Fibroblast of skin of abdomen (primary cell): ENCODE measurements at places on chromosomes 11 and 22.

GRCh38 chr22:45216133-45217003 lies 24.3 kb downstream of the KIAA0930 start:
- peak; percentile 36 for DNase-seq

GRCh38 chr11:65851811-65852507 lies 6.0 kb downstream of the CFL1 start:
- no peak for DNase-seq

DNA sequence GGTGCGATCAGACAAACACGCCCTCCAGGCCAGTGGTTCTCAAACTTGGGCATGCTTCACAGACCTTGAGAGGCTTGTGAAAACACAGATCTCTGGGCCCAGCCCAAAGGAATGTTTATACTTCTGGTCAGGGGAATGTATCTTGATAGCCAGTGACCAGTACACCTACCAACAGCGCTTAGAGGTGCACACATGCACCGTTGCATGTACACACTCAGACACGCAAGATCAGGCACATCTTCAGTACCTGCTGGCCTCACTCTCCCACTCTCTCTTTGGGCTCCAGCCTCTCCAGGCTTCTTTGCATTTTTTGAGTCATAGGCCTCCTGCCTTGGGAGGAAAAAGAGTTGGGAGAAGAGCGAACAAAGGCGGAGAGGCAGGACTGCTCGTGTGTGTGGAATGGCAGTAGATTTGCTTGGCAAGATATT lies 11.7 kb upstream of the FXYD6 start:
- no peak for DNase-seq

- DNase-seq, result peak; percentile 96
These were observed 12.0 kb upstream of the CAT start for GRCh38 chr11:34426766-34427185.

DNA sequence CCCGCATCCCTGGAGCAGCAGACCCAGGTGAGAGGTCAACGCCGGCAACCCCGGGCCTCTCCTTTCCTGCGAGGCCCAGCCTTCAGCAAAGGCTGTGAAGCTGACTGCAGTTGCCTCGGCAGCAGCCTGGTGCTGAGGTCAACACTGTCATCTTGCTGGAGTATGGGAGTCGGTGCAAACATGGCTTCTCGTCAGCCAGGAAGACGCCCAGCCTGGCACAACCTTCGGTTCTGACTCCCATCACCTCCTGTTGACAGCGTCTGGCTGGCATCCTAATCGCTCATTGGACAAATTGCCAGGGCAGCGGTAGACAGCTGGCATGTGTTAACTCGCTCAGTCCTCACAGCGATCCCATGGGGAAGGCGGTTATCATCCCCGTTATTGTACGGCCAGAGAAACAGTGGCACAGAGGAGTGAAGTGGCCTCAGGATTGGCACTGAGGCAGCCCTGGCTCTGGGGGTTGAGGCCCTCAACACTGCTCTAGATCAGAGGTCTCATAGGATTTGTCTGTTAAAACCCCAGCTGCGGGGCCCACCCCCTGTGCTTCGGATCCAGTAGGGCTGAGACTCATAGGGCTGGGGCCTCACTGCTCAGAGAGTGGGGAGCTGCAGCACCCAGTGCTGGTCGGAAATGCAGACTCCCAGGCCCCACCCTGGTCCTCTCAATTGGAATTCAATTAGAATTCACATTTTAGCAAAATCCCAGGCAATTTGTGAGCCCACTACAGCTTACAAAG lies 39.3 kb upstream of the TP53I11 start:
- DNase-seq, result no peak

DNA sequence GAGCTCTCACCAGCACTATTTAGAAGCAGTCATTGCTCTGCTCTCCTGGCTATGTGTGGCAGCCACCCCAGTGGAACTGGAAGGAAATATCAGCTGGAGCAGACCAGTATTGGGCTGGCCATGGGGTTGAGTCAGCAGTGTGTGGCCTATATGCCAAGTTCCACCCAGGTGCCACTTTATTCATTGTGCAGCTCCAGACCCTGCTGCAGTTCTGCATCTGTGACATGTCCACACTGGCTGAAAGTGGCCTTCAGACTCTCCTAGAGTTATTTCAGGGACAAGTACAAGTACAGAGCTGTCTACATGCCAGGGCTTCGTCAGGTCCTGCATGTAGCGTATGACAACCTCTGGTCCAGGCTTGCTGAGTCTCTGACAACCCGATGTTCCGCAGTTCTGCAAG lies 55.2 kb downstream of the CABIN1 start:
- DNase-seq, result no peak

- no peak for DNase-seq
These were observed 72.6 kb downstream of the DEPDC5 start for GRCh38 chr22:31826443-31826842.

GRCh38 chr11:76135491-76135890 lies 70.8 kb downstream of the WNT11 start:
- DNase-seq, result peak; percentile 31

- DNase-seq, result no peak
These were observed 3.5 kb downstream of the RAB3IL1 start for GRCh38 chr11:61913699-61914395.

DNA sequence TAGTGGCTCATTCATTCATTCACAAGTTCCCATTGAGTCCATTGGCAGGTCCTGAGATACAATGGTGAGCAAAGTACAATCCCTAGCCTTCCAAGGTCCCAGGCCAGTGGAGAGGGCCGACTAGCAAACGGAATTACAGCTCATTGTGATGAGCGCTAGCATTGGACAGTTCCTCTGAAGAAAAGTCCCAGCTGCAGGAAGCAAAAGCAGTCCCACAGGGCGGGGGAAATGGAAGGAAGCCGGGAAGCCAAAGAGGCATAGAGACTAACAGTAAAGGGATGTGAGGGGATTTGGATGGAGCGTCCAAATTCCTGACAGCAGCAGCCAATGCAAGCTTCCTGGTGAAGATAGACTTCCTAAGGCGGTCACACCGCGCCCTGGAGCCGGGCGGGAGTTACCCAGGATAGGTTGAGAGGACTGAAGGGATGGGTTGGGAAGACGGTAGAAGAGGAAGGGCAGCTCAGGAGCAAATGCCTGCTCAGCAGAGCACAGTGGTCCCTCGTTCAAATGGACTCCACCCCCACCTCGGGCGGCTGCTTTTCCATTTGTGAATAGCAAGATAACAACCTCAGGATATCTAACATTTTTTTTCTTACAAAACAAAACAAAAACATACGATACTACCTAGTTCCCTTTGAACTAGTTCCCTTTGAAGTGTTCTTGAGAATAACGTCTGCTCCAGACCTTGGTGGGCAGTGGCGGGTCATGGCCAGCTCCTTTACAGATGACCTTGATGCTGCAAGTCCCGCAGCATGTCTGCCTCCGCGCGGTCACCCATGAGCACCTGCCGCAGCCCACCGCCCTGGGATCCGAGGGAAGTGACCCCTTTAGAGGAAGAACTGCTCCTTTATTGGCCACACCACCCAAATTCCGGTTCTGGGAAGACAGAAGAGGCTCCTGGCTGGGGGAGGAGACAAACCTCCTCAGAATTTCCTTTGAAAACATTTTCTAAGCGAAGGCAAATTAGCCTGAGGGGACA lies 132.9 kb downstream of the RASSF10 start:
- no peak for DNase-seq

- no peak for DNase-seq
These were observed 8.9 kb downstream of the ZNRF3 start for GRCh38 chr22:28892175-28892731.

GRCh38 chr11:67382276-67383136 lies 9.1 kb upstream of the CLCF1 start:
- peak; percentile 73 for DNase-seq
